Activated CD4-positive, CD25-positive, alpha-beta regulatory T cell (primary cell): ENCODE measurements at places on chromosomes 12 and 14.

DNA sequence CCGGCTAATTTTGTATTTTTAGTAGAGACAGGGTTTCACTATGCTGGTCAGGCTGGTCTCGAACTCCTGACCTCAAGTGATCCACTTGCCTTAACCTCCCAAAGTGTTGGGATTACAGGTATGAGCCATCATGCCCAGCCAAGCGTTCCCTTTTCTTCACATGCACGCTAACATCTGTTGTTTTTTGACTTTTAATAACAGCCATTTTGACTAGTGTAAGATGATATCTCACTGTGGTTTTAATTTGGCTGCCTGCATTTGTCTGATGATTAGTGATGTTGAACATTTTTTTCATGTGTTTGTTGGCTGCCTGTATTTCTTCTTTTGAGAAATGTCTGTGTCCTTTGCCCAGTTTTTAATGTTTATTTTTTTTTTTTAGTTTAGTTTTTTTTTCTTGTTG is 10.2 kb upstream of the YARS2 start:
- DNase-seq = no peak

GRCh38 chr12:8991371-8992345 is 2.3 kb downstream of the KLRG1 start:
- DNase-seq = no peak

GRCh38 chr12:3362737-3363136 is 128.3 kb upstream of the PRMT8 start:
- no peak for DNase-seq

DNA sequence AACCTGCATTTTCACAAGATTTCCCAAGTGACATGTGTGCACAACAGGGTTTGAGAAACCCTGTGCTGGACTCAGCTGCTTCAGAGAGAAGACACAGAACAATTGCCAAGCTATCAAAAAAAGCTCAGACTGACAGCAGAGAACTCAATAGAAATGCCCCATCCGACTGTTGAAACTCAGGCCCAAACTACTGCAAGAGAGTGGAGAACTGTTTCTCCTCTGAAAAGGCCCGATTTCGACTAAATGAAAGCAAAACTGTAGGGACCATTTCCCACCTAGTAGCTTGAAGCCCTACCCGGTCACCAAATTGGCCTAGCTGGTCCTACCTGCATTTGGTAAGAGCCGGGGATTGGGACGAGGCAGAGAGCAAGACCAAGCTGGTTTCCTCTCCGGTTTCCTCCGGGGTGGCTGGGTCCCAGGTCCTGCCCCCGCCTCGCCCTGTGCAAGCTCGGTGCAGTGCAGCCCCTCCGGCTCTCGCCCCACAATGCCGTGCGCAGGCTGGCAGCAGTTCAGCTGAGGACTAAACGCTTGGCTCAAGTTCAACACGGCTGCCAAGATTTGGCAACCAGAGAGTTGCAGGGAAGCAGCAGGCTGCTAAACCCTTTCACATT is 1180.6 kb downstream of the VRK1 start:
- DNase-seq = peak; percentile 32

DNA sequence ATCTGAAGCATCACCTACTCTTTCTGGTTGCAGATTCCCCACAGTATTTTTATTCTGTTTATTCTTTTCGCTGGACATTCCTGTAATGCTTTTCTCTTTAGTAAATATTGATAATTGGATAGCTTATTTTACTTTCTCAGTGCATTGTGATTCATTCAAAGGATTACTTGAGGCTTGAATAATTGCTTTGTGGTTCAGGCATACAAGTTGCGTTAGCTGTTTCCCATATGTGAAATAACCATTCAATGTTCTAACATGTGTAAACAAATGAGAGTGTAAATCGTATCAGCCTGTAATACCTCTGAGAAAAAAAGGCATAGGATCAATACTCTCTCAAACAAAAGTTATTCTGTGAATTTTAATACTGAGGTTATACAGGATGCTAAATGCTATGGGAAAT is 1004.2 kb upstream of the SEL1L start:
- no peak for DNase-seq

- DNase-seq = no peak
These were observed 50.4 kb upstream of the OVCH1 start for GRCh38 chr12:29547864-29548263.

GRCh38 chr12:118271770-118272417 is 100.8 kb downstream of the TAOK3 start:
- no peak for DNase-seq

- DNase-seq = no peak
These were observed 2.6 kb downstream of the MAP3K12 start for GRCh38 chr12:53496752-53497032.

- DNase-seq = no peak
These were observed 65.5 kb upstream of the BEGAIN start for GRCh38 chr14:100652744-100653143.

- no peak for DNase-seq
These were observed 13.6 kb downstream of the ARHGEF40 start for GRCh38 chr14:21083565-21084325.

DNA sequence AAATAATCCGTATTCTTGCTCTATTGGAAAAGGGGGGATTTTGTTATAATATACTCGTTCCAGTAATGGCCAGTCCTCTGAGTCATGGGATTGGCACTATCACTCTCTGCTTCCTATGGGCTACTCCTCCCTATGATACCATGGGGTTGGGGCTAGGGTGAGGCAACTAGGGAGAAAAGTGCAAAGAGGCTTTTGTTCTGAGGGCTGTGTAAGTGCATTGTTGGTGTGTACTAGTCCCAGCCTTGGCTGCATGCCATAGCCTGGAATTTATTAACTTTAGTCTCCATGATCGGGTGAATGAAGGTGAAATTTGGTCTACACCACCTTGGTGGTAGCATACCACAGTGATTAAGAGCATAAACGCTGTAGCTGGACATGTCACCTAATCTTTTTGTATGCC is 247.6 kb downstream of the RPAP3 start:
- DNase-seq = no peak

DNA sequence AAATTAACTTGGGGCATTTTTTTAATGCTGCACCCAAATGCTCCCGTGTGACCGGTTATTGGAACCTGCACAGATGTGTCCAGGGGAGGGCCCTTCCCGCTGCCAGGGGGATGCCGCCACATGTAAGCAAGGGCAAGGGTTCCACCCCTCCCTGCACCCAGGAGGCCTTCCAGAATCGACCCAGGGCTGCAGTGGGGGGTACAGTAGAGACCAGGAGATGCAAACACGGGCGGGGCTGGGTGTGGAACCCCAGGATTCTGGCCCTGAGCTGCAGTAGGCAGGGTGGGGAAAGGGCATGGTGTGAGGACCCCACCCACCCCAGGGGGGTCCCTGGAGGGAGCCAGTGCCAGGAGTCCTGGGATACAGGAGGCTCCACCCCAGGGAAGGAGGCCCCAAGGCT is 54.1 kb downstream of the TNFAIP2 start:
- DNase-seq = no peak

DNA sequence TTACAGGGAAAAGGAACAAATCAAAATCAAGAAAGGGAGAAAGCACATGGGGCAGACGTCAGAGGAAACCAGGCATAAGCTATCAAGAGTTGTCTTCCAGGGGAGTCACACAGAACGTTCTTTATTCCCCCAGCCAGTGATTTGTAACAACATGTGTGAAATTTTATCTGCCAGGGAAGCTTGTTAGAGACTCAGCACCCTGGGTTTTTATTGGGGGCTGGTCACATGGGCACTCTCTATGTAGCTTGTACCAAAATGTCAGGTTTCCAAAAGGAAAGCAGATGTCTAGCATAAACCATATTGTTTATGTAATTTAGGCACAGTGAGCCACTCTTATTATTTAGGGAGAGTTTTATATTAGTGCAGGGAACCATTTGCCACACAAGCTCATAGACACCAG is 440.4 kb upstream of the DCN start:
- no peak for DNase-seq

- no peak for DNase-seq
These were observed 41.2 kb downstream of the PHLDA1 start for GRCh38 chr12:75990189-75990912.

DNA sequence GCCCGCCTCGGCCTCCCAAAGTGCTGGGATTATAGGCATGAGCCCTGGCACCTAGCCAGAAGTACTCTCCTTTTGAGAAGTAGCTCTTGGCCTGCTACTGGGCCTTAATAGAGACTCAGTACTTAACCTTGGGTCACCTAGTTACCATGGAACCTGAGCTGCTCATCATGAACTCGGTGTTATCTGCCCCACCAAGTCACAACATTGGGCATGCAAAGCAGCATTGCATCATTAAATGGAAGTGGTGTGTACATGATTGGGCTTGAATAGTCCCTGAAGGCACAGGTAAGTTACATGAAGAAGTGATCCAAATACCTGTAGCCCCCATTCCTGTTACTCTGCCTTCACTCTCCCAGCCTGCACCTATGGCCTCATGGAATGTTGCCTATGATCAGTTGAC is 18.0 kb upstream of the ATF7 start:
- no peak for DNase-seq

GRCh38 chr14:105144026-105144665 is 24.4 kb downstream of the JAG2 start:
- no peak for DNase-seq

- DNase-seq = no peak
These were observed 45.7 kb downstream of the LMO3 start for GRCh38 chr12:16560273-16560672.

DNA sequence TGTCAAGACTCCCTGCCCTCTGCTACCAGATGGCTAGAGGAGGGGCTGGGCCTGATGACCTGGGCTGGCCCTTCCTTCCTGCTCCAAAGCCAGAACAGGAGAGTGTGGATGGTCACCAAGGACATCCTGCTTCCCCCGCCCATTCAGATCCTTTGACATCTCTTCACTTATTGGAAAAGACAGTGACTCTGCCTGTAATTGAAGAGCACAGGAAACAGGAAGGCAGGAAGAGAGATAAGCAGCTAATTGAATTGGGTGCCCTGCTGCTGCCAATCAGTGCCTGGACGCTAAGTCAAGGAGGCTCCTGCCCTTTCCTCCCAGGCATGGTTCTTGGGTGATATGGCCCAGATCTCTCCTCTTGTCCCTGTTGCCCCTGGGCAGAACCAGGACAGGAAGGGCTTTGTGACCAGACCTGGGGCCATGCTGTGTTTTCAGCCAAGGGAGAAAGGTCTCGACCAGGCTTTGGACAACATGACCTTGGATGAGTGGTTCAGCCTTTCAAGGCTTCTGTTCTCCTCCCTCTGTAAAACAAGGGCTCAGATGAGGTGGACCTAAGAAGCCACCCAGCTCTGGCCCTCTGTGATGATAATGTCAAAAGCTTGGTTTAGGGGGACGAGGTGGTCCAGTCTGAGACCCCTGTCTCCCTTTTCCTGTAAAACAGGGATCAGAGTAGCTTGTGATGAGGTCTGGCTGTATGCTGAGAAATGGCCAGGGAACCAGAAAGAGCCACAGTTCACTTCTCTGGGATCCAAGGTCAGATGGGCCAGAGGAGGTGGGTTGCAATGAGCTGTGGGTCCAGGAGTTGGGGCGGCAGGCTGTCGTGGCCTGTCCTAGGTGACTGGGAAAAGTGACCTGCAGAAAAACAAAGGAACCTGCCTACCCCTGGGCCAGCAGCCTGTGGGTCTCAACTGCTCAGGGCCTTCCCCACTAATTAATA is 38.8 kb downstream of the FAM222A start:
- no peak for DNase-seq

GRCh38 chr14:69152902-69153151 is at the start of gene DCAF5:
TSS of gene DCAF5 (minus strand) at chr14:69153119. CDS start at chr14:69152978, 141 bp downstream.
- DNase-seq = peak; percentile 74

DNA sequence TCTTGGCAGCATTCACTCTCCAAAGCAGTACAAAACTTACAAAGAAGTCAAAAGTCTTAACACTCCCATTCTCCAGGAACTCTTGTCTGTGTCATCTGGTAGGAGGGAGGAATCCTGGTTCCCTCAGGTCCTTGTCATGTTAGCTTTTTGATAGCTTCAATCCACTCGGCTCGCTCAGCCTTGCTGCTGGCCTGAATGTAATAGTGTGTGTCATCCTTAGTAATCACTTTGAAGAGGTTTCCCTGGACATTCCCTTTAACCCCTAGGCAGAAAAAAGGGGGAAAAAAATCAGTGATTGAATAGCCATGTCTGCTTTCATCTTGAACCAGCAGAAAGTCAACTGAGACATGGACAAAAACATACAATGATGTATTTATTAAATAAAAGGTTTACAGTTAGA is 24.8 kb downstream of the PLEK2 start:
- no peak for DNase-seq

DNA sequence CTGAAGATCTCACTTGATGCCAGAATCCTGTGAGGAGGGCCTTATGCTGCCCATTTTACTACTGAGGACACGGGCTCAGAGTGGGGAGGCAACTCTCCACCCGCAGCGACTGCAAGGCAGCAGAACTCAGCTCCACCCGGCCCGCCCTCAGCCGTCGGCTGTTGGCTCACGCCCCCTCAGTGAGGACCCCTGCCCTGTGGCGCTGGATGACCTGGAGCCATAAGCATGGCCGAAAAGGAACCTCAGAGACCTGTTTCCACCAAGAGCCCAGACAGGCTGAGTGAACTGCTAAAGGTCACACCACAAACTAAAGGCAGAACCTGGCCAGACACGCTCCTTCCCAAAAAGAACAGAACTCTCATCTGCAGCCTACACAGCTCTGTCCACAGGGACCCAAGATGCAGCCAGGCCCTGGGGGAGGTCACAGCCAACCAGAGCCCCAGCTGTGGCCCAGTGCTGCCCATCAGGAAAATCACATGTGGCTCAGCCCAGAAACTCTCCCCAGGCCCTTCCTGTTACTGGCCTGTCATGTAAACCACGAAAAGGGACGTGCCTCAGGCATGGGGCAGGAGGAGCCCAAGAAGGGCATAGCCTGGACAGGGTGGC is 32.8 kb downstream of the CCNK start:
- DNase-seq = no peak

DNA sequence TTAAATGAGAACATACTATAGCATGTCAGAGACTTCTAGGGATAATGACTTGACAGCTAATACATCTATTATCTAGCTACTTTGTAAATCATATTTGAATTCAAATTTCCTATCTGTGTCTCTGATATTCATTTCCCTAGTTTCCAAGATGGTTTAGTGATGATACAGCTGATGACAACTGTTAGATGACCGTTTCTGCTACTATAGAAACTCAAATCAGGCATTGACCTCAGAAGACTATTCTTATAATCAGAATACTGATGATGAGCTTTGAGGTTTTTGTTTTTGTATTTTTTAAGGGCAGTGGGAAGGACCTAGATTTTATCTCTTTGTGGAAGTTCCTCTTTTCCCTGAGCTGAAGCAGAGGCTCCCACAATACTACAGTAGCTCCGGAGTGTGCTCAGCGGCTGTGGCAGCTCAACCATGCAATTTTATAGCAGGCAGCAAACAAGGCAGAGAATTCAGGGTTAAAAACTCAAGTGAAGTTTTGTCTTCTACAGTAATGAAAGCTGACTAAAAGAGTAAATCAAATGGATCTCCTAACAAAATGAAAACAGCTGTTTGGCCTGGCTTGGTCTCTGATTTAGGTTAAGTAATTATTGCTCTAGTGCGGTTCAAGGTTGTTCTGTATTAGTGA is 145.1 kb downstream of the SLC25A21 start:
- no peak for DNase-seq

- DNase-seq = no peak
These were observed 8.2 kb downstream of the MDM2 start for GRCh38 chr12:68815928-68816800.

GRCh38 chr12:82698708-82699564 is 12.2 kb downstream of the TMTC2 start:
- DNase-seq = no peak

GRCh38 chr14:22303589-22304195 is 285.3 kb downstream of the DAD1 start:
- no peak for DNase-seq

- DNase-seq = no peak
These were observed 209.5 kb downstream of the ANO6 start for GRCh38 chr12:45425426-45425825.
